COR-L47 (cell line): ENCODE measurements at places on chromosomes 5 and 9.

GRCh38 chr9:38008168-38009034 is 60.6 kb downstream of the SHB start:
- peak; percentile 76 for DNase-seq

DNA sequence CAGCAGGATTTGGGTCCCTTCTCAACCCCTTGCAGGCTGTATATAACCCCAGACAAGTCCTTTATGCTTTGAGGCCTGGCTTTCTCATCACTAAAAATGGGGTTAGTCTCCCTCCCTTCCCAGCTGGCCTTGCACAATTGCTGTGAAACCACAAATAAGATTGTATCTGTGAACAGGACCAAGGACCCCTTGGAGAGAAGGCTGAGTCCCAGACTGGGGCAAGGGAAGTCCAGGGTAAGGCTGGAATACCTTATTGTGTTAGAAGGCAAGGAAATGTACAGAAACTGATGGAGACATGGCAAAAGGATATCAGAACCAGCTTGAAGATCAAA is 11.4 kb downstream of the MACROH2A1 start:
- DNase-seq, result no peak

DNA sequence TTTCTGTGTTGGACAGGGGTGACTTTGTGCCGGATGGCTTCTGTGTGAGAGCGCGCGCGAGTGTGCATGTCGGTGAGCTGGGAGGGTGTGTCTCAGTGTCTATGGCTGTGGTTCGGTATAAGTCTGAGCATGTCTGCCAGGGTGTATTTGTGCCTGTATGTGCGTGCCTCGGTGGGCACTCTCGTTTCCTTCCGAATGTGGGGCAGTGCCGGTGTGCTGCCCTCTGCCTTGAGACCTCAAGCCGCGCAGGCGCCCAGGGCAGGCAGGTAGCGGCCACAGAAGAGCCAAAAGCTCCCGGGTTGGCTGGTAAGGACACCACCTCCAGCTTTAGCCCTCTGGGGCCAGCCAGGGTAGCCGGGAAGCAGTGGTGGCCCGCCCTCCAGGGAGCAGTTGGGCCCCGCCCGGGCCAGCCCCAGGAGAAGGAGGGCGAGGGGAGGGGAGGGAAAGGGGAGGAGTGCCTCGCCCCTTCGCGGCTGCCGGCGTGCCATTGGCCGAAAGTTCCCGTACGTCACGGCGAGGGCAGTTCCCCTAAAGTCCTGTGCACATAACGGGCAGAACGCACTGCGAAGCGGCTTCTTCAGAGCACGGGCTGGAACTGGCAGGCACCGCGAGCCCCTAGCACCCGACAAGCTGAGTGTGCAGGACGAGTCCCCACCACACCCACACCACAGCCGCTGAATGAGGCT is at the start of gene ADRB2:
ADRB2 (plus strand) TSS at position 559 of the 686 bp plus-strand sequence. CDS start 221 bp downstream, outside the sequence.
- DNase-seq, result peak; percentile 80

DNA sequence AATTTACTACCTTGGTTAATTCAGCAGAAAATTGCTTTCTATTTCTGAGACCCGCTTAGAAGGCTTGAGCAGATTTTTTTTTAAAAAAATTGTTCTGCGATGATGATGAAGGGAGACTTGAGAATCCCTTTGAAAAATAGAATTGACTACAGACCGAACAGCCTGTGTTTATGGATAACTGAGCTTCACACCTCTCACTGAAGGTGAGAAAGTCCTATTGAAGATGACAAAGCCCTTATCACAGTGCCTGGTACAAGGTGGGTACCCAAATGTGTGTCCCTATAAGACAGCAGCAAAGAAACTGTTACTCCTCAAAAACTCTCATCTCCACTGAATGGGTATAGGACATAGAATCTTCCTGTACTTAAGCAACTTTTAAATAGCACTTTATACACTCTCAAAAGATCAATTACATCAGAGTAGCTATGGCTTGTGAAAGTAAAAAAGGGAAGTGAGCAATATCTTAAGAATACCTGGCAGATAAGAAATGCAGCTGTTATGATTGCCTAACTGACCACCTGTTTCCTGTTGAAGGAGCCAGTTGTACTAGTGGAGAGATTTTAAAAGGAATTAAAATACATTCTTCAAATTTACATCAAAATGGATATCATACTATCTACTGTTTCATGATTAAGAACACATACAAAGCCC is 419.7 kb downstream of the CHSY3 start:
- DNase-seq, result no peak
